ENCODE measurements at places on chromosomes 1 and 21. TPM values are rescaled to one million over a fixed set of nuclear protein-coding genes. Genes with fewer than 3 reads are reported as not detected.

Gene ERG
- total RNA-seq, result 5.9 TPM

DNA sequence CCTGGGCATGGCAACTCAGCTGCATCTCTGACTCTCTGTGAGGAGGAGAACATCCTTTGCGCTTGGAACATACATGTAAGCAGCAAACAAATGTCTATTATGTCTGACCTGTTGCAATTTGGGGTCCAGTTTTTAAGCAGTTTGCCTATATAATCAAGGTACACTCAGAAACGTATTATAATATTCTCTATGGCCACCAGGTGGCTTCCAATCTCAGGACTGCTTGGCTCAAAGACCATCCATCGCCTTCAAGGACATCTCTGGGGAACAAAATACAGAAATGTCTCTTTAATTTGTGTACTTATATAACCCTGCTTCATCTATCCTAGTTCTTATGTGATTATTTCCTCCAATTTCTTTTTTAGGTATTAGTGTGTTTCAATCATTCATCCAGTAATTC is 227.2 kb downstream of the OLFM3 start:
- no peak for DNase-seq

GRCh38 chr1:153432874-153433681 is 16.8 kb downstream of the S100A7A start:
- no peak for DNase-seq

DNA sequence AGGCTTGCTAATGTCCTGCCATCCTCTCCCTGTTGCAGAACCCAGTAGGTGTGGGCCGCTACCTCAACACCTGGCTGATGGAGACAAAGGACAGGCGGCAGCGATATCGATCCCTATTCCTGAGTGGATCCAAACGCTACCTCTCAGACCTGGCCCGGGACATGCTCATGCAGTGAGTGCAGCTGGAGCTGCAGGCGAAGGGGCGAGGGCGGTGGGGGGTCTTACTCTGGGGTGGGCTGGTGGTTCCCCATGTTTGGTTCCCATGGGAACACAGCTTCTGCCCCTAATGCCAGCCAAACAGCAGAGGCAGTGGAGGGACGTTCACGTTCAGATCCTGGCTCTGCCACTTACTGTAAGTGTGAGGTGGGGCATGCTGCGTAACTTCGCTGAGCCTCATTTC is 15.8 kb upstream of the TTC22 start:
- no peak for DNase-seq

GRCh38 chr1:33654267-33654834 is 181.9 kb downstream of the ZSCAN20 start:
- DNase-seq, result no peak

Gene KCNJ10
- total RNA-seq, result 6.5 TPM

DNA sequence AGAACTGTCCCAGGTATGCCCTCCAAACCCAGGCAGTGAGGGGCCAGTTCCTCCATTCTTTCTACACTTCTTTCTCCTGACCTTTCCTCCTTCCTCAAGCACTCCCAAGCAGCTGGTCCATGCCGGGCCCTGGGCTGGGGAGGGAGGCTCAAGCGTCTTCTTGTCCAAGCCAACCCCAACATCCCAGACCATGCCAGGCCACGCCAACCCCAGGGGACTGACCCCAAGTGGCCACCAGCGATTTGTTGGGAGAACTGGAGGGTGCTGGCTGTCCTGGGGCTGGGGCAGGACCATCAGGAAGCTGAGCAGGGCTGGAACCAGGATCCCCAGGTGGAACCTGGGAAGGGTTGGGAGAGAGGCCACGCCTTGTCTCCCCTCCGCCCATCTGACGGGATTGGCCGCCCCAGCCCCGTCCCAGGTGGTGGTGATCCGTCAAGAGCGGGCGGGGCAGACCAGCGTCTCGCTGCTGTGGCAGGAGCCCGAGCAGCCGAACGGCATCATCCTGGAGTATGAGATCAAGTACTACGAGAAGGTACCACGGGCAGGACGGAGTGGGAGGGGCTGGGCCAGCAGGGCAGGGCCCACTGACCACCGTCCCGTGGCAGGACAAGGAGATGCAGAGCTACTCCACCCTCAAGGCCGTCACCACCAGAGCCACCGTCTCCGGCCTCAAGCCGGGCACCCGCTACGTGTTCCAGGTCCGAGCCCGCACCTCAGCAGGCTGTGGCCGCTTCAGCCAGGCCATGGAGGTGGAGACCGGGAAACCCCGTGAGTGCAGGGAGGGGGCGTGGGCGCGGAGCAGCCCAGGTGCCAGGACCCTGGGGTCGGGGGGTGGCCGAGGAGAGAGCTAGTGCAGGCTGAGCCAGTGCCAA is 29.9 kb downstream of the EPHA8 start:
- DNase-seq, result no peak

Gene FMO4
- 27.3 TPM for total RNA-seq

Gene OR6N1
- not detected for total RNA-seq

DNA sequence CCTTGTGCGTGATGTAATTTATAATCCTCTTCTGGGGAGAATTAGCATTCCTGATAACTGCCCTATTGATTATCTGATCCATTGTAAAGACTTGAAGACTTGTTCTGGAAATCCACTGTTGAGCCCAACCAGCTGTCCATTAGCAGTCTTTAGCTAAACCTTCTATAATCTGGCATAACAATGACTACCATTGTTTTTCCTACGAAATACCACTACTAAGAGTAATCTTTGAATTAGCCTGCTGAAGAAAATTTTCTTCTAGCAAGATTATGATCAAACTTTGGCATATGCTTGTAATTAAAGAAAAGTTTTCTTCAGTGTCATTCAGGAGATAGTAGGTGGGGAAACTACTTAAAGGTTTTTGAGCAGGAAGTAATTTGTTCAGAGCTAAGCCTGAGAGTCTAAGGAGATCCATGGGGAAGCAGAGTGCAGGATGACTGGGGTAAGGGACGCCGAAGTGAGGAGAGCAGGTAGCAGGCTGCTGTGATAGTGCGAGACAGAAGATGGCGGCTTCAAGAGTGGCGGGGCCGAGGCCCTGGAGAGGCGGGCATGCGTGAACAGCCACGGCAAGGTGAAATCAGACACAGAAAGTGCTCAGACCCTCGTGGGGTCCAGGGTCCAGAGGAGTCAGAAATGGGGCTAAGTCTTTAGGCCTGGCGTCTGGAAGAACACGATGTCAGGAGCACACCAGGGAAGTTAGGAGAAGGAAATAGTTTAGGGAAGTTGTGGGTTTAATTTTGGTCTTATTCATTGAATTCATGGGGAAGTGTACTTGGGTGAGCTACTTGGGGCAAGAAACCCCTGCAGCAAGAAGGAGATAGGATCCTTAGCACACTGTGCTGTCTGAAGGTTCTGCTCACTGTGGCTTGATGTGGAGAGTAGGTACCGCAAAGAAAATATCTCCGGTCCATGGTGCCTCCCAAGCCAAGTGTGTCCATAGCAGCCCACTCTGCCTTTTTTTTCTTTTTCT is 112.6 kb upstream of the ADAR start:
- DNase-seq, result no peak

GRCh38 chr1:46281021-46281420 is 22.4 kb downstream of the LRRC41 start:
- no peak for DNase-seq

DNA sequence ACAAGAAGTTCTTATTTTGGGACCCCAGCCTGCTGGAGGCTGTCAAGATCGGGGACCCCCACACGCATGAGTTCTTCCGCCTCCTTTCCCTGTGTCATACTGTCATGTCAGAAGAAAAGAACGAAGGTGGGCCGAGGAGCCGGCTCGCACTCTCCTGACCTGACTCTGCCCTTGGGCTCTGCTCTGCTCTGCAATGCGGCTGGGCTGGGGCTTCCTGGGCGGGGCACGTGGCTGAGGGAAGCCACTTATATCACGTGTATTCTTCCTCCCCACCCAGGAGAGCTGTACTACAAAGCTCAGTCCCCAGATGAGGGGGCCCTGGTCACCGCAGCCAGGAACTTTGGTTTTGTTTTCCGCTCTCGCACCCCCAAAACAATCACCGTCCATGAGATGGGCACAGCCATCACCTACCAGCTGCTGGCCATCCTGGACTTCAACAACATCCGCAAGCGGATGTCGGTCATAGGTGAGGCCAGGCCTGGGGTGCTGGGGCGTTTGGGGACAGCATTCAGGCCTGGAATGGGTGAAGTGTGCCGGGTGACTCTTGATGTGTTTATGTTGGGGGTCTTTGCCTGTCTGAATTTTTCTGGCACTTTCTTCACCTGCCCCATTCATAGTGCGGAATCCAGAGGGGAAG is 17.6 kb downstream of the ATP8B2 start:
- DNase-seq, result no peak

DNA sequence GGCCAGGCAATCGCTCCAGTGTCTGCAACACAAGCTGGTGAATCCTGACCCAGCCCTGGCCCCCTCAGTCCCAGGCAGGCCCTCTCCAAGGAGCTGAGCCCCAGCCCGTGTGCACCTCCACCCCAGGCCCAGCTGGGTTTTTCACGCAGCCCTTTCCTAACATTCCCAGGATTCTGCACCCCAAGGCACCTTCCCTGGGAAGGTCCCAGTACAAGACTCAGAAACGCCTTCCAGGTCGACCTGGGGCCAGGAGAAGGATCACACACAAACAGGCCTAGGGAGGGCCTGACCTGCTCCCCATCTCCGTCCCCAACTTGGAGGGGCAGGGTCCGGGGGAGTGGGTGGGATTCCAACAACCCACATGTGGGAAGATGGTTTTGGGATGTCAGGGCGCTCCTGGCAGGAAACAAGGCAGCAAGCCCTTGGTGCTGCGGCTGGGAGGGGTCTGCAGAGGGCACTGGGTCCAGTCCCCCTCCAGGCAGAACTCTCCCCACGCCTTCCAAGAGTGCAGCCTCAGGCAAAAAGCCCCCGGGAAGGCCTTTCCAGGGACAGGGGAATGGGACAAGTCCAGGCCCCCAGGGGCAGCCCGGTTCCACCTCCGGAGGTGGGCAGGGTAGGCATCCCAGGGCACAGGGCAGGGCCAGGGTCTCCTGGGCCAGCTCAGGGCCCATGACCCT is 58.3 kb downstream of the KCNAB2 start:
- DNase-seq, result no peak

DNA sequence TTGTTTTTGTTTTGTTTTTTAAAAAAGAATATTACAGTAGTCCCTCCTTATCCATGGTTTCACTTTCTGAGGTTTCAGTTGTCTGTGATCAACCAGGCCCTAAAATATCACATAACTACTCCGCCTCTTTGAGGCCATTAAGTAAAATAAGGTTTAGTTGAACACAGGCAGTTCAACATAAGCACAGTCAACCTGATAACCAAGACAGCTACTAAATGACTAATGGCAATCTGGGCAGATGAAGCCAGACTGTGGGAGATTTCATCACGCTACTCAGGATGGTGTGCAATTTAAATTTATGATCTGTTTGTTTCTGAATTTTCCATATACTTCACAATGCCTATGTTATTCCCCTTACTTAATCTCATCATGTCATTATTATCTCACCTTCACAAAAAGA is 30.1 kb downstream of the LDLRAD1 start:
- no peak for DNase-seq

- no peak for DNase-seq
These were observed 63.5 kb upstream of the EDN2 start for GRCh38 chr1:41547781-41548560.

Gene DDR2
- 112 TPM for total RNA-seq

Gene CELA2A
- total RNA-seq, result 1.6 TPM

DNA sequence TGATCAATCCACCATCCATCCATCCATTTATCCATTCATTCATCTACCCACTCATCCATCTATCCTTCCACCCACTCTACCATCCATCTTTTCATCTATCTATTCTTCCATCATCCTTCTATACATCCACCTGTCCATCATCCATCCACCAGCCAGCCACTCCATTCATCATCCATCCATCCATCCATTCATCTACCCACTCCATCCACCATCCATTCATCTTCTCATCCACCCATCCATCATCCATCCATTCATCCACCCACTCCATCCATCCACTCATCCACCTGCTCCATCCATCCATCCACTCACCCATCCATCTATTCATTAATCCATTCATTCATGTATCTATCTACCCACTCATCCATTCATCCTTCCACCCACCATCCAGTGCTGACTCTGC is 127.9 kb upstream of the TMPRSS2 start:
- DNase-seq, result no peak

- no peak for DNase-seq
These were observed 36.0 kb downstream of the FAM177B start for GRCh38 chr1:222772996-222773379.

- no peak for DNase-seq
These were observed 4.8 kb downstream of the S100A16 start for GRCh38 chr1:153608089-153608682.

DNA sequence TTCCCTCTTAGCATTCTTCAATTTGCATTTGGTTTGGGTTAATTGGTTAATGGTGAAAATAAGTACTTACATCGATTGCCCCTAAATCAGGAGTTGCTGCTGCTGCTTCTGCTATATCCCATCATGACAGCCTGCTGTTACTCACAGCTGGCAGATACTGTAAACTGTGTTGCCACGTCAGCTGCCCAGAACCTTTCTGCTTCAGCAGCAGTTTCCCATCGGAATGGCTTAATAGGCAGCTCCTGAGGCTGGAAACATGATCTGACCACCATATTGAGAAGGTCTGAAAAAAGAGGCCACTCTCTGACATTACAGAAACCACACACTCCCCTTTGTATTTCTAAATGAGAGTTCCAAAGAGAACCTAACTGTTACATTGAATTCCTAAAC is 14.3 kb upstream of the SEC16B start:
- peak; percentile 62 for DNase-seq

DNA sequence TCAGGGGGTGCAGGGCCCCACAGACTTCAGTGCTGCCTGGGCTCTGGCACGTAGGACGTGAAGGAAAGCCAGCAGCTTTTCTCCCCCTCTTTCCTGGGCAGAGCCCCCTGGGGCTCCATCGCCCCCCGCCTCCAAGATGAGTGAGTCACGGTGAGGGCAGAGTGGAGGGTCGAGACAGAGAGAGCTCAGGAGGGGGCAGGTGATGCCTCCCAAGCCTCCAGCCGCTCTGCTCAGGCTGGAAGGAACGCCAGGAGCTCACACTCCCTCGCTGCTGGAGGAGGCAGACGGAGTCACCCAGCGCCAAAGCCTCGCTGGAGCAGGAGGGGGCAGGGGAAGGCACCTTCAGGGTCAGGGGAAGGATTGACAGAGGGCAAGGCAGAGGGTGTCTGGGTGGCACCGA is 119.5 kb downstream of the CASZ1 start:
- no peak for DNase-seq

DNA sequence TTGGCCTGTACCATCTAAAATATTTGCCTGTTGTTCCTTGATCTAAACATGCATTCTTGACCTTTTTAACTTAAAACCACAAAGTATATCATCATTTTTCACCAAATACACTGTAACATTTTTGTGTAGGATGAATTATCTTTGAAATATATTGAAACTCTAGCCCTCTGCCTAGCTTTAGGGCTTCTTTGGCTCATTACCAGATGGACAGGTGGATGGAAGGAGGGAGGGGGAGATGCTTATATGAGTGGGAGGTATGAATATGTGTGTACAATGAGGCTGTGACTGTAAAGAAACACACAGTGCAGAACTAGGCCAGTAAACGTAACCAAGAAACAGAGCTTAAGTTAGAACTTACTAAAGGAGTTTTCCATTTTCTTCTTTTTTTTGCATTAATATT is 118.5 kb downstream of the ESRRG start:
- DNase-seq, result no peak

- no peak for DNase-seq
These were observed 840.7 kb upstream of the ADAMTS5 start for GRCh38 chr21:27807596-27807995.

DNA sequence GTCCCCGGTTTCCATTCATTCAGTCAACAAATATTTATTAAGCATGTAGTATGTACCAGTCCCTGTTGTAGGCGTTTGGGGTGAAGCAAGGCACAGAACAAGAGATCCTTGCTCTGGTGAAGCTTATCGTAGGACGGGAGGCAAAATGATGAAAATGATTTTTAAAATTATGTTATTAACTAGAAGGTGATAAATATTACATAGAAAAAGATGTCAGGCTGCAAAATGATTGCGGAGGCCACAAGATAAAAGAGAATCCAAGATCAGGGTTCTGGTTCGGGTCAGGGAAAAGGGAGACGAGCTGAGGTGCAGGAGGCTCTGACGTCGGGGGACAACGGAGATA is 602 bp upstream of the CGN start:
- DNase-seq, result no peak

Data from tibial nerve (tissue), 4 donors.